ENCODE measurements at places on chromosomes 2 and 18.

GRCh38 chr2:22904126-22904684 lies 480.8 kb upstream of the KLHL29 start:
- H3K36me3 ChIP-seq = no peaks in the 10 kb centered on the region
- no peak overlapping the region for H3K4me3 ChIP-seq
- H3K27me3 ChIP-seq = peaks cover 6% of the 10 kb centered on the region
- no peak for DNase-seq
- no peak overlapping the region for H3K27ac ChIP-seq
- no peaks in the 10 kb centered on the region for H3K4me1 ChIP-seq

DNA sequence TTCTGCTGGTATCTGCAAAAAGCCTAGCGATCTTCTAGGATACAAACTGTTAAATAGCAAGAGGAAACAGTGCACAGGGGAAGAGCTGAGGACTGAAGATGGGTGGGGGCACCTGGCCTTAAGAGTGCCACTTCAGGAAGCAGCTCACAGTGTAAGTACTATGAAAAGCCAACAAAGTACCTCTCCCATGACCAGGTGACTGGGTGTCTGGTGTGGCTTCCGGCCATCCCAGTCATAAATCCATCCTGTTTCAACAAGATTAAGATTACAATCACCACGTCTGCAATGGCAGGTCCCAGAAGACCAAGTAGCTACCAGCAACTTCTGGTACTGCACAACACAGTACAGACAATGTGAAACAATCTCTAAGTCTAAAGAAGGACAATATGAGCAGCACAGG lies 15.9 kb downstream of the ERFE start:
- peaks cover 52% of the 10 kb centered on the region for H3K36me3 ChIP-seq
- H3K4me3 ChIP-seq = no peak overlapping the region
- H3K27ac ChIP-seq = no peak overlapping the region
- no peaks in the 10 kb centered on the region for H3K27me3 ChIP-seq
- no peaks in the 10 kb centered on the region for H3K4me1 ChIP-seq
- DNase-seq = no peak

GRCh38 chr2:159046966-159047365 lies 78.5 kb downstream of the TANC1 start:
- no peaks in the 10 kb centered on the region for H3K36me3 ChIP-seq
- H3K4me3 ChIP-seq = no peak overlapping the region
- no peak for DNase-seq
- H3K4me1 ChIP-seq = no peaks in the 10 kb centered on the region

DNA sequence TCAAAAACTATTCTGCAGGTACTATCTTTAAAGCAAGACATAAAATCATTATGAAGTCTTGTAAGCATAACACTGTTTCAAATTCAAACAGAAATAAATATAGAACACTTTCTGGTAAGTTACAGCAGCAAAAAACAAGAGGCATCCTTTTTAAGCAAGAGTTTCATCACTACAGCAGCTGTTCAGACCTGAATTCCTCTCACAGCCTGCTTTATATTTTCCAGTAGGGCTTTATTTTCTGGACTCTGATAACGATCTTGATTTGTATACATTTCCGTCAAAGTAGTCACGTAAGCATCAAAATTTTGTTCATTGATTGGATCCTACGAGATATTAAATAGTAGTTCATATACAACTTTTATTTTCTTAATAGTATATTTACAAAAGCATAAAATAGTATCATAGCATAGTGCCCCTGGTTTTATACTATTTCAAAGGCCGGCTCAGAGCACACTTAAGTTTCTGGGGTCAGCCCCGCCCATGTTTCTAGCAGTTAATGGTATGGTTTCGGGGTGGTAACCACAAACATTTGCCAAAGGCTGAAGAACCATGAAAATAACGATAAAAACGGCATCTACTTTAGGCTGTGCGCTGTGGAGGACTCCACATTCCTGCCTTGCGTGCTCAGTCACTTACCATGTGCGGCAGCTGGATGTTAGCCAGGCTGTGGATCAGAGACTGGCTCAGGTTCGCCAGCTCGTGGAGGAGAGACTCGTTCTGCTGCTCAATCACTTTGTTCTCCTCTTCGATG lies 47.5 kb upstream of the PXDN start:
- no peak for DNase-seq
- H3K27ac ChIP-seq = no peak overlapping the region
- H3K36me3 ChIP-seq = no peaks in the 10 kb centered on the region
- H3K4me3 ChIP-seq = no peak overlapping the region
- H3K27me3 ChIP-seq = peaks cover 2% of the 10 kb centered on the region

- H3K4me3 ChIP-seq = no peak overlapping the region
- peaks cover 8% of the 10 kb centered on the region for H3K27me3 ChIP-seq
- no peak overlapping the region for H3K27ac ChIP-seq
- no peaks in the 10 kb centered on the region for H3K4me1 ChIP-seq
- DNase-seq = no peak
These were observed 19.3 kb upstream of the ITGAV start for GRCh38 chr2:186570604-186571003.

GRCh38 chr18:21735452-21736015 lies 5.1 kb upstream of the MIB1 start:
- peaks cover 4% of the 10 kb centered on the region for H3K36me3 ChIP-seq
- no peak for DNase-seq
- peaks cover 14% of the 10 kb centered on the region for H3K4me1 ChIP-seq

DNA sequence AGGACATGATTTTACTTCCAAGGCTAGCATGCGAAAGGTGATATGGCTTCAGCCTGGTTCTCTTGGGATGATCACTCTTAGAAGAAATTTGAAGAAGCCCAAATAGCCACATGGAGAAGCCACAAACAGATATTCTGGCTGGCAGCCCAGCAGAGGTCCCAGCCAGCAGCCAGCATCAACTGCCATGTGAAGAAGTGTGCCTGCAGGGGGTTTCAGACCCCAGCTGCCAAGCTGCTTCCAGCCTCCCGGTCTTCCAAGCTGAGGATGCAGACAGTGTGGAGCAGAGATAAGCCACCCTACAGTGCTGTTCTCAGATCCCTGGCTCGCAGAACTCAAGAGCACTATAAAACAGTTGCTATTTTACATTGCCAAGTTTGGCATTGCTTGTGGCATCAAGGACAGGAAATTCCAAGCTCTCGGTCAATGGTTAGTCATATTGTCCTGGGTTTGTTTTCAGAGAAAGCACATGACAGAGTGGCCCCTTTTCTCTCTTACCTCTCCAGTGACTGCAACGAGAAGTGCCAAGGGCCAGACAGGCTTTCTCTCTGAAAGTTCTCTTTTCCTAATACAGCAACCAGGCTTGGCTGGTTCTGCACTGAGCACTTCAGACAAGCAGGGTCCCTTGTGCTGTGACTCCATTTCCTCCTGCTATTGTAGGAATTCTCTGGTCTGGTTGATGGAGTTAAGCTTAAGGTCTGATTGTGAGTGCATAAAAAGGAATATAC lies 223.7 kb downstream of the ANKRD30B start:
- H3K36me3 ChIP-seq = no peaks in the 10 kb centered on the region
- H3K27ac ChIP-seq = no peak overlapping the region
- no peaks in the 10 kb centered on the region for H3K27me3 ChIP-seq

GRCh38 chr2:197255543-197255942 lies 55.0 kb downstream of the ANKRD44 start:
- no peaks in the 10 kb centered on the region for H3K27me3 ChIP-seq
- peaks cover 22% of the 10 kb centered on the region for H3K36me3 ChIP-seq
- H3K4me3 ChIP-seq = peak overlapping the region; percentile 83
- peak overlapping the region; percentile 97 for H3K27ac ChIP-seq
- DNase-seq = peak; percentile 78

DNA sequence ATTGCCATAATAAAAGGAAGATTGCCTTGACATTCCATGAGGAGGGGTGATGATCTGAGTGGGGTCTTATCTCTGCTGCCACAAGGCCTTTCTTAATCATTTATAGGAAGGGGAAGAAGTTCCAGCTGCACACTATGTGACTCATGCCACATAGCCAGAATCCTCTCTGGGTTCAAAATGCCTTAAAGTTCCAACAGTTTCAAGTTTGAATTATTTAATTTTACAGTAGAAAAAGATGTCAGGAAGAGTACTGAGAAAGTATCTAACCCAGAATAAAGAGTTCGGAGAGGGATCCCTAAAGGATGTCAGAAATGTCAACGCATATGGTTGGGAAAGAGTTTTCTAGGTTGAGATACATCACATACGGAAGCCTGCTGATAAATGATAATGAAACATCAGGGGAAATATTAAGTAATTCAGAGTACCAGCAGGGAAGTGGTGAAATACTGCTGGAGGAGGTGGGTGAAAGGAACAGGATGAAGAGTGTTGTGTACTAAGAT lies 999.9 kb downstream of the TSN start:
- no peaks in the 10 kb centered on the region for H3K4me1 ChIP-seq
- H3K27me3 ChIP-seq = no peaks in the 10 kb centered on the region
- no peak for DNase-seq
- H3K27ac ChIP-seq = no peak overlapping the region

All from activated T-helper 1 cell treated with anti-CD3 and anti-CD28 coated beads, Interleukin-12 subunit alpha, Interleukin-12 subunit beta, Interleukin-2, Interleukin-4 antibody, amounts not matched to agents 30 ng/mL and 10 ng/mL and 1 ng/mL, durations not matched to agents 14 hours and 24 hours and 36 hours (primary cell).